ENCODE measurements at places on chromosomes 13 and 19.

DNA sequence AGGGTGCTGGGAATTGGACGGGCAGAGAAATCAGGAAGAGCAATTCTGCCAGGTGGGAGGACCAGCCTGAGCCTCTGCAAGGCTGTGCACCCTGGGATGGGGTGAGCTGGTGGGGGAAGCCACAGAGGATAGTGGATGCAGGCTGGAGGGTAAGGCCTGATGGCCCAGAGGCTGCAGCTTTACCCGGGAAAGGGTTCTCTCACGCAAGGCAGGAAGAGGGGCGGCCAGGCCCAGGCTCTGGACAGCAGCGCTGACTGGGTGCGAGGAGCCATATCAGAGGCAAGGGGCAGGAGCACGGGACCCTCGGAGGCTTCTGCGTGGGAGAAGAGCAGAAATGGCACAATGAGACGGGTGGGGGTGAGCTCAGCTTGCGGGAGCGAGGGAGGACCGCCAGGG is 104.6 kb downstream of the SOX1 start:
- DNase-seq = no peak

DNA sequence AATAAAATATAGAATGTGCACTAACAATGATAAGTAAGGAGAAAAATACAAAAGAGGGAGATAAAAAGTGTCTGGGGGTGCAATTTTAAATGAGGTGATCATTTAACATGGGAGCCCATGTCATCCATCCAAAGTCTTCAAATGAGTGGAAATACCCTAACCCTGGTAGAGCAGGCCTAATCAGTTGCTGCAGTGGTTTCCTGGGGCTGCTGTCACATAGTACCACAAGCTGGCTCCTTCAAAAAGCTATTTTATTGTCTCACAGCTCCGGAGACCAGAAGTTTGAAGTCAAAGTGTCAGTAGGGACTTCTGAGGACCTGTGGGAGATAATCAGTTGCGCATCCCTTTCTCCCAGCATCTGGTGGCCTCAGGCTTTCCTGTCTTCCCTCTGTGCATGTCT is 717.9 kb downstream of the DIAPH3 start:
- no peak for DNase-seq

- no peak for DNase-seq
Measured at GRCh38 chr19:47848823-47849473, 10.1 kb upstream of the TPRX2 start.

- no peak for DNase-seq
Measured at GRCh38 chr13:94419304-94419924, 60.1 kb downstream of the DCT start.

DNA sequence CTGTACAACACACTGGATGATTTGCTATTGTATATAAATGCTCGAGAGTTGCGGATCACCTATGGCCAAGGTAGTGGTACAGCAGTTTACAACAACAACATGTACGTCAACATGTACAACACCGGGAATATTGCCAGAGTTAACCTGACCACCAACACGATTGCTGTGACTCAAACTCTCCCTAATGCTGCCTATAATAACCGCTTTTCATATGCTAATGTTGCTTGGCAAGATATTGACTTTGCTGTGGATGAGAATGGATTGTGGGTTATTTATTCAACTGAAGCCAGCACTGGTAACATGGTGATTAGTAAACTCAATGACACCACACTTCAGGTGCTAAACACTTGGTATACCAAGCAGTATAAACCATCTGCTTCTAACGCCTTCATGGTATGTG is 21.5 kb downstream of the OLFM4 start:
- DNase-seq = no peak

DNA sequence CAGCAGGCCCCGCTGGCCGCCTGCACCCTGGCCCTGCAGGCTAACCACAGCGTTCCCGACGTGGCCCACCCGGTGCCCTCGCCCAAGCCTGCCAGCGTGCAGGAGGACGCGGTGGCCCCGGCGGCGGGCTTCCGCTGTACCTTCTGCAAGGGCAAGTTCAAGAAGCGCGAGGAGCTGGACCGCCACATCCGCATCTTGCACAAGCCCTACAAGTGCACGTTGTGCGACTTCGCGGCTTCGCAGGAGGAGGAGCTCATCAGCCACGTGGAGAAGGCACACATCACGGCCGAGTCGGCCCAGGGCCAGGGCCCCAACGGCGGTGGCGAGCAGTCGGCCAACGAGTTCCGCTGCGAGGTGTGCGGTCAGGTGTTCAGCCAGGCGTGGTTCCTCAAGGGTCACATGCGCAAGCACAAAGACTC is 72.1 kb downstream of the ZNF536 start:
- DNase-seq = no peak

GRCh38 chr13:96161141-96161540 is 71.2 kb downstream of the HS6ST3 start:
- no peak for DNase-seq

DNA sequence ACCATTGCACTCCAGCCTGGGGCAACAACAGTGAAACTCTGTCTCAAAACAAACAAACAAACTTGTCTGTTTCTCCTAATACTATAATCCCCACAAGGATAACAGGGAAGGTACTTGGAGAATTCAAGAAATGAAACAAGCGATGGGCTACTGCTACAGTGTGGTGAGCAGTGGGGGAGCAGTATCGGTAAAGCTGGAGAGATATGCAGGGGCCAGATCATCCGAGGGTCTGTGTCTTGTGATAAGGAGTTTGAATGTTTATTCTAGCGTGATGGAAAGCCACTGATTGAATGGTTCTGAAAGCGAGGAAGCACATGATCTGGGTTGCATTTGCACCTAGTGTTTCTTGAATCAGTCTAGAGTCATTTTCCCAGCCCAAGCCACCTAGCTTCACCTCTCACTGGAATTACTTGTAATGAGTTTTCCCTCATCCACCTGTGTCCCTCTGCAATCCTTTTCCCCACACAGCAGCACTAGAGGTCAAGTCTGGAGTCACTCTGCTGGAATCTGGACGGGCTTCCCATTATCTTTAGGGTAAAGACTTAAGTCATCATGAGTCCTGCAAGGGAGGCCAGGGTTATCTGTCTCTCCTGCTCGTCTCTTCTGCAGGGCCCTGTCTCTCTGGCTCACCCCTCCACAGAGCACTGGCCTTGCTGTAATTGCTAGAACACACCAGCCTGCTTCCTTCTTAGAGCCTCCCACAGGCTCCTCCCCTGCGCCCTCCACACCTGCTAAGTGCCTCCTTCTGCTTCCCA is 162.3 kb downstream of the KLF5 start:
- no peak for DNase-seq

GRCh38 chr19:14305706-14306105 is 75.5 kb upstream of the ADGRE5 start:
- DNase-seq = no peak

- DNase-seq = no peak
Measured at GRCh38 chr13:50116430-50116973, 101.3 kb downstream of the KCNRG start.

GRCh38 chr13:101611491-101612475 is 159.3 kb downstream of the ITGBL1 start:
- DNase-seq = no peak

DNA sequence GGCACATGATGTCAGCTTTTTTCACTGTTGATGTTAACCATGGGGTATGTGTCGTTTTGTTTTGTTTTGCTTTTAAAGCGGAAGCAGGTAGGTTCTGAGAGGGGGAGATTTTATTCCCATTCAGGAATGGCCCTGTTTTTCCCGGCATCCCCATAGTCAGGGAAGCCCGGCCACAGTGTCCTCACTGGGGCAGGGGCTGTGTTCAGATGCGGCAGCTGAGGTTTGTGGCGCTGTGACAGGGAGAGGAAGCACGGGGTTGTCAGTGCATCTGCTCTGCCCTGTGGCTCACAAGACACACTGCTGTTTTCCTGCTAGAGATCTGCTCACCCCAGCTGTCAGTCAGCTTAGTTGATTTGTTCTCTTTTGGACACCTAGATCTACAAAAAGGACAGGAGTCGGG is 27.6 kb downstream of the ANKRD27 start:
- no peak for DNase-seq

DNA sequence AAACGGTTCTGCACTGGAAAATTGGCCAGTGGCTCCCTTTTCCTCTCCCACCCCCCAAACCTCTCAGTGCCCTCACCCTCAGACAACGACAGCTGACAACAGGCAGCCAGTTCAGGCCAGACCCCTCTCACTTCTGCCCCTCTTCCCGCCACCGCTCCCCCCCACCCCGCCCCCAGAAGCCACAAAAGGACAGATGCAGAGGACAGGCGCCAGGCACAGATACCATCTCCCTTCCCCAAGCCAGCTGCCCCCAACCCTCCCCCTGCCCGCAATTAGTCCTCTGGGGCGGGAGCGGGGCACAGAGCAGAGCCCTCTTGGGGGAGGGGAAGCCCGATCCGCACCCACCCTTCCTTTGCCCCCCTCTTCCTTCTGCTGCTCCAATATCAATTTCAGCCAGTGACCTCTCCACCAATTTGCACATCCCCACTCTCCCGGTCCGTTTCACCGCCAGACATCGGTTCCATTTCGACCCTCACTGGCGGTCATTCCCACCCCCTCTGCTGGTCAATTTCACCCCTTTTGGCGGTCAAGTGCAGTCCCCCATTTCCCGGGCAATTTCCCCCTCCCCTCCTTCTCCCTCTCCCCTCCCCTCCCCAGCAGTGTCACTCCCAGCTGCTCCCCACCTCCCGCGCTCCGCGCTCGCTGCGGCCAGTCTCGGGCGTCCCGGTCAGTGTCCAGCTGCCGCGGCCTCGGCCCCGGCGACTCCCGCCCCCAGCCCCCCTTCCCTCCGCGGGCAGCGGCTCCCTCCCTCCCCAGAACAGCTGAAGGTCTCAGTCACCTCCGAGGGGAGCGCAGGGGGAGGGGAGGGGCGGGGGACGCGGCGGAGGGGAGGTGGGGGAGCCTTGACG is at the start of gene SHD:
Gene SHD, plus strand, starts transcription at position 848 of the 848 bp plus-strand sequence. CDS start 798 bp downstream, outside the sequence.
- DNase-seq = no peak

GRCh38 chr19:47414469-47414868 is 4.9 kb downstream of the MEIS3 start:
- DNase-seq = no peak

All from thoracic aorta (tissue), 2 donors.